HFFc6 (cell line): ENCODE measurements at places on chromosomes 1 and 21. TPM values are rescaled to one million over a fixed set of nuclear protein-coding genes. Genes with fewer than 3 reads are reported as not detected.

GRCh38 chr1:162329826-162330225, 46.8 kb downstream of the SPATA46 start:
- DNase-seq = no peak

CFHR1 gene
- total RNA-seq = 0.22 TPM in 1 of 3 replicates, not detected in the others

- DNase-seq = peak; percentile 22
Measured at GRCh38 chr1:154809436-154810413, 60.4 kb downstream of the KCNN3 start.

ADAMTS4 gene
- 1.6 to 7.1 TPM (median 3.6 TPM) in 3 replicates for total RNA-seq

OLIG2 gene
- total RNA-seq = not detected in 2 replicates

GRCh38 chr1:40265919-40266318, 7.9 kb downstream of the ZMPSTE24 start:
- no peak for DNase-seq

GRCh38 chr21:42208801-42209490, 10.0 kb upstream of the ABCG1 start:
- DNase-seq = no peak

GRCh38 chr1:206790502-206791250, 18.4 kb upstream of the IL10 start:
- DNase-seq = no peak

RXRG gene
- total RNA-seq = not detected in 2 replicates

TNNI3K gene
- not detected in 3 replicates for total RNA-seq

DNA sequence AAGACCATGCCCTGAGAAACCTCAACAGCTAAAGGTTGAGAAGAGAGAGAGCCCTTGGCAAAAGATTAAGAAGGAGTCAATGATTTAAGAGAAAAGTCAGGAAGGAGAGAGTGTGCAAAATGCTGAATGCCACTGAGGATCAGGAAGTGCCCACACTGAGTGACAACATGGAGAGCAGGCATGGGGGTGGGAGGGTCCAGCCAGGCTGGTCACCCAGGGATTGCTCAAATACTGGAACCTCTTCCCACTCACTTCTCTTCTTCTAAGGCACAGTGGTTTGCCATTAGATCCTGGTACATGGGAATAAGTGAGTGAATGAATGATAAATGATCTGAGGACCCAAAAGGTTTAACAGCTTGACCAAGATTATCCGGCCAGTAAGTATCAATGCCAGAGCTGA, 11.1 kb downstream of the PRR9 start:
- DNase-seq = no peak

DNA sequence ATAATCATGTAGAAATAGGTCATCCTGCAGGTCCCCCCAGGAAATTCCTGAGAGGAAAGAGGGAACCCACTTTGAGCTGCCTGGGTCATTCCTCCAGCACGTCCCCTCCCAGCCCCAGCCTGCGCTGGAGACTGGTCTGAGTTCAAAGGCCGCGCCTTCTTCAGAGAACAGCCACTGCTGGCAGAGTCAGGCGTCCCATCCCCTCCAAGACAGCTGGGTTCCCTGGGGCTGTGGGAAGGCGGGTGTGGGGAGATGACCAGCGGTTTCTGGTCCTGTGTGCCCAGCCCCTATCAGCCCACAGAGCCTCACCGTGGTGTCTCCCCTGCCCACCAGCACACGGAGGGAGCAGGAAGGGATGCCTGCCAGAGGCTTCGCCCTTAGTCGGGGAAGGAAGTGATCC, 18.0 kb upstream of the TRAPPC10 start:
- DNase-seq = no peak

DNA sequence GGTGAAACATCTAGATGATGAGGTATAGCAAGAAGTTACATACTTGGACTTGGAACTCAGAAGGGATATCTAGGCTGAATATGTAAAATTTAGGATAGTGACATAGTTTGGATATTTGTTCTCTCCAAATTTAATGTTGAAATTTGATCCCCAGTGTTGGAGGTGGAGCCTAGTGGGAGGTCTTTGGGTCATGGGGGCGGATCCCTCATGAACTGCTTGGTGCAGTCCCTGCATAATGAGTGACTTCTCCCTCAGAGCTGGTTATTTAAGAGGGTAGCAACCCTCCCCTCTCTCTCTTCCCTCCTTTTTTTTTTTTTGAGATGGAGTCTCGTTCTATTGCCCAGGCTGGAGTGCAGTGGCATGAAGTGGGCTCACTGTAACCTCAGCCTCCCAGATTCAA, 15.5 kb downstream of the ST3GAL3 start:
- DNase-seq = no peak

DNA sequence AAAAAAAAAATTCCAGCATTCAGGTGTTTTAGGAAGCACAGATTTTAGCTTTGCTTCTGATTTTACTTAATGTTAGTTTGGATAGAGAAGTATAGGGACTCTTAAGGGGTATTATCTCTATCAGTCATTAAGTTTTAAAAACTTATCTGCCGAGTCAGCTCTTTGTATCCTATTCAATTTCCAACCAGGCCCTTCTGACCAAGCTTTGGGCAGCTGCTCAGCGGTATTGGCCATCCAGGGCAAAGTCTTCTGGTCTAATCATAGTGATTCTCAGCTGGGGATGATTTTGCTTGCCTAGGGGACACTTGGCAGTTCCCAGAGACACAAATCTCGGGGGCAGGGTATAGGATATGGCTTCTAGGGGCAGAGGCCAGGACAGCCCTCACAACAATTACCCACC, 47.6 kb downstream of the BACH1 start:
- DNase-seq = no peak

- DNase-seq = no peak
Measured at GRCh38 chr1:62964141-62964540, 180.2 kb downstream of the ATG4C start.

ZC3H11A gene
- total RNA-seq = 54.2 to 66.3 TPM (median 59.7 TPM) in 3 replicates

DNA sequence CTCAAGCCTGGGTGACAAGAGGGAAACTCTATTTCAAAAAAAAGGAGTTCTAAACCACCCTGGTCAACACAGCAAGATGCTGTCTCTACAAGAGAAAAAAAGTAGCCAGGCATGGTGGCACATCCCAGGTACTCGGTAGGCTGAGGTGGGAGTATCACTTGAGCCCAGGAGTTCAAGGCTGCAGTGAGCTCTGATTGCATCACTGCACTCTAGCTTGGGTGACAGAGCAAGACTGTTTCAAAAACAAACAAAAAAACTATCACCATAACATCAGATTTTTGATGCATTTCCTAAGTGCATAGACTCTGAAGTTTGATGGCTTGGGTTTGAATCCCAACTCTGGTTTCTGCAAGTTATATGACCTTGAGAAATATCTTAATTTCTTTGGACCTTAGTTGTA, 9.6 kb downstream of the ELOA start:
- no peak for DNase-seq

DNA sequence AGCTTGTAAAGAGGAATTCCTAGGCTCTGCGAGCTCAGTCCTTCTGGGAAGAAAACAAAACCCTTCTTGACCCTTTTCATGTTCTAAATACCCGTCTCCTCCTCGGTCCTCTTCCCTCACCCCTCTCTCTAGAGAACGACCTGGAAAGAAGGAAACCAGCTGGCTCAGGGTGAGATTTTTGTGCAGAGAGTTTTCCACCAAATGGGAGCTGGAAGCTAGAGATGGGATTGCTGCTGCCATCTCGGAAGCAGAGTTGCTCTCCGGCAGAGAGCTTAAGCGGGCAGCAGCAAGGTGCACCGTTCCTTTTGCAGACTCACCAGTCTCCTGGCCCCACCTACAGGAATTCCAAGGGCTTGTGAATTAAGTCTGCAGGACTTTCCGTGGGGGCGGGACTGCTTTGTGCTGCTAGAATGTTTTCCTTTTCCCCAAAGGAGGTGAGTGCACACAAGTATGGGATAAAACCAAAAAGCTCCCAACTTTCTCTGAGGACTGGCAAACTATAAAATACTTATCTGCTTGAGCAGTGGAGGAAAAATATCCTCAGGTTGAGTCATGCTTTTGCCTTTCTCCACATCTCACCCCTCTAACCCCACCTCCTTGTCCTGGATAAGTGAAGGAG, 29.1 kb upstream of the KIAA0040 start:
- DNase-seq = no peak

DNA sequence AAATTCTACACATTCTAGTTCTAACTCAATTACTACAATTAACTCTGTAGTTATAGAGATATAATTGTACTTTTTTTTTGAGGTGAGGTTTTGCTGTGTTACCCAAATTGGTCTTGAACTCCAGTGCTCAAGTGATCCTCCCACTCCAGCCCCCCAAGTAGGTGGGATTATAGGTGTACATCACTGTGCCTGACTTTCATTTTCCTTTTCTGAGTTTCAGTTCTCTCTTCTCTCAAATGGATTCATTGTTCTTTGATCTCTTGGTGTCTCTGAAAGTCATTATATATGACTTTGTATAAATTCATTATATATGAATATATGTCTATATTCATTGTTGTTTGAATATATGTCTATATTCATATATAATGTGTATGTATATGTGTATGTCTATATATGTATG, 74.0 kb upstream of the GALNT2 start:
- DNase-seq = no peak

GRCh38 chr1:53648516-53648915, 90.4 kb downstream of the GLIS1 start:
- DNase-seq = no peak

DNA sequence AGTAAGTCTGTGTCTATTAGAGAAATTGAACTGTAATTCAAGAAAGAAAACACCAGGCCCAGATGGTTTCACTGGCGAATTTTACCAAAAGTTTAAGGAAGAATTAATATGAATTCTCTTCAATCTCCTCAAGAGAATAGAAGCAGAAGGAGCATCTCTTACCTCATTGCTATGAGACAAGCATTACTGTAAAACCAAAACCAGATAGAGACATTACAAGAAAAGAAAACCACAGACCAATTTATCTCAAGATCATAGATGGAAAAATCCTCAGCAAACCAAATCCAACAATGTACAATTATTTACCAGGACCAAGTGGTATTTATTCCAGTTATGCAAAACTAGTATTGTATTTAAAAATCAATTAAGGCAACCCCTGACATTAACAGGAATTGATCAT, 160.6 kb downstream of the LIPI start:
- no peak for DNase-seq

FAM78B gene
- 0.14 TPM in 1 of 3 replicates, not detected in the others for total RNA-seq

FAM43B gene
- total RNA-seq = 0.07 TPM in 1 of 3 replicates, not detected in the others

GRCh38 chr1:30657131-30658013, 66.0 kb downstream of the MATN1 start:
- DNase-seq = no peak

SEC16B gene
- total RNA-seq = 1.3 and 1.9 TPM in 2 replicates

NMNAT2 gene
- total RNA-seq = 20.6 to 32.3 TPM (median 28.2 TPM) in 3 replicates

DNA sequence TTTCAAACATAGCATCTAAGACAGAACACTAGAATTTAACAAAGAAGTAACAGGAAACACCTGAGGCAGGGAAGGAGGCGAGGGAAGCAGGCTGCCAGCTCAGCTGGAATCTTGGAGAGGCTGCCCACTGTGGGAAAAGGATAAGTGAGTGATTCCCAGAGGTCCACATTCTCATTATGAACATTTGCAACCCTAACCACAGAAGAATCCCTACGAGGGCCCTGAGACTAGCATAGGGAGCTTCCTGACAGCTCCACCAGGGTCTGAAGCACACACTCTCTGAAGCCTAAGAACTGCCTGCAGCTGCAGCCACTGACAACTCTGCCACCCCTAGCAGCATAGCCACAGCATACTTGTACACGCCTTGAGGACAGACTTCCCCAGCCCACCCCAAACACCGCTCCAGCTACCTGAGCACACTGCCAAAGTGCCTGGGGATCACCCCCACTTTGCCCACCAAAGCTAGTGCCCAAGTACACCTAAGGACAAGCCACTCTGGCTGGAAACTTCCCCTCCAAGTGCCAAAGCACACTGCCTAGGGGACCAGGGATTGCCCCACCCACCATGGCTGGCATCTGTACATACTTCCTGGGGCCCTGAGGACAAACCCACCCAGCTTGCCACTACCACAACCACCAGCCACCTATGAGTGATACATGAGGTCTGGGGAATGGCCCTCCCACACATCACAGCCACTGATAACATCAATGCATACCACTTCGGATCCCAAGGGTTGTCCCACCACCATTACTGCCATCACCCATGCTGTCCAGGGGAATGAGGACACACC, 76.6 kb upstream of the GUCA2A start:
- no peak for DNase-seq

NEGR1 gene
- 45.3 to 64.7 TPM (median 61.3 TPM) in 3 replicates for total RNA-seq

SPATA45 gene
- not detected in 3 replicates for total RNA-seq

DDAH1 gene
- total RNA-seq = 206 to 298 TPM (median 266 TPM) in 3 replicates

DNA sequence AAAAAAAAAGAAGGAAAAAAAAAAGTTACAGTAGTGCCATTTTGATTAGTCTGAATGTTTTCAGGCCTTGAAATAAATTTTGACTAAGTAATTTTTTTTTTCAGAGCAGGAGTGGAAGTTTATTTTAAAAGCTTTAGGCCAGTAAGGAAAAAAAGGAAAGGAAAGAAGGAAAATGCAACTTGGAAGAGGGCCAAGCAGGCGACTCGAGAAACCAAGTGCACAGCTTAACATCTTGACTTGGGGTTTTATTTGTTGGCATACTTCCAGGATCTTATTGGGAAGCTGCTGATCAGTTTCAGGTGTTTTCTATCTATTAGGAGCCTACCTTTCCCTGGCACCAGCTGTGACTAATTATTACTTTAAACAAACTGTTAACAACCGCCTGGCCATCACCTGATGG, 41.7 kb downstream of the ATF3 start:
- DNase-seq = no peak

DNA sequence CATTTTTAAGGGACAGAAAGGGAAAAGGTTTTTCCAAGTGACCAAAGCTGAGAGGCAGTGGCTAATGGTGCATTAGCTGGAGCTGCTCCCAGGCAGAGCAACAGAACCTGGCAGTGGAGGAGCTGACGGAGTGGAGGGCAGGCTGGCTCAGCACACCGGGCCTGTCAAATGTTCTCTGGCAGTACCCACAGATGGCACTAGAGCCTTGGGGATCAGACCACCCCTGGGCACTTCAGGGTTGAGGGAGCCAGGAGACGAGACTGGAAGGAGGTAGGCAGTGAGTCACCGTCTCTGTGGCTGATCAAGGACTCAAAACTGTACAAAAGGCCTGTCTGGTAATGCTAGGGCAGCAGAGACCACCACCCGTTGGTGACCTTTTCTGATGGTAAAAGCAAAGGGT, 121.7 kb upstream of the KIAA0040 start:
- DNase-seq = no peak

- no peak for DNase-seq
Measured at GRCh38 chr1:116686175-116686574, 18.6 kb upstream of the IGSF3 start.

- no peak for DNase-seq
Measured at GRCh38 chr1:170048515-170048914, 26.0 kb downstream of the KIFAP3 start.

SMCP gene
- not detected in 3 replicates for total RNA-seq

DNA sequence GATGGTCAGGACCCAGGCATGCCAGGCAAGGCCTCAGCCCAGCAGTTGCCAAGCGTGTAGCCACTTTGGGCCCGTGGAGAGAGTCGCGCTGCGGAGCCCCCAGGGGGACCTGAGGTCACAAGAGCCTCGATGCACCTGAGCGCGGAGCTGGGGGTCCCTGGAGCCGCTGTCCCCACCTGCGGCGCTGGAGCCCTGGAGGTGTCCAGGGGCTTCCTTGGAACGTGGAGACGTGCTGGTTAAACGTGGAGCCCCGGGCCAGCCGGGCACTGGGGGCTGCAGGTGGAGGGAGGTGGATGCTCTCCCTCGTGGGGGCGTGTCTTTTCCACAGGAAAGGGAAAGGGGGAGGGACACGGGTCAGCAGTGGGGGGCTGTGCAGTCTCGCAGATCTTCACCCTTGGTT, 3.1 kb downstream of the PLCH2 start:
- no peak for DNase-seq
